Breast epithelium (tissue), 4 donors: ENCODE measurements at places on chromosomes 13 and 19. TPM values are rescaled to one million over a fixed set of nuclear protein-coding genes. Genes with fewer than 3 reads are reported as not detected.

DNA sequence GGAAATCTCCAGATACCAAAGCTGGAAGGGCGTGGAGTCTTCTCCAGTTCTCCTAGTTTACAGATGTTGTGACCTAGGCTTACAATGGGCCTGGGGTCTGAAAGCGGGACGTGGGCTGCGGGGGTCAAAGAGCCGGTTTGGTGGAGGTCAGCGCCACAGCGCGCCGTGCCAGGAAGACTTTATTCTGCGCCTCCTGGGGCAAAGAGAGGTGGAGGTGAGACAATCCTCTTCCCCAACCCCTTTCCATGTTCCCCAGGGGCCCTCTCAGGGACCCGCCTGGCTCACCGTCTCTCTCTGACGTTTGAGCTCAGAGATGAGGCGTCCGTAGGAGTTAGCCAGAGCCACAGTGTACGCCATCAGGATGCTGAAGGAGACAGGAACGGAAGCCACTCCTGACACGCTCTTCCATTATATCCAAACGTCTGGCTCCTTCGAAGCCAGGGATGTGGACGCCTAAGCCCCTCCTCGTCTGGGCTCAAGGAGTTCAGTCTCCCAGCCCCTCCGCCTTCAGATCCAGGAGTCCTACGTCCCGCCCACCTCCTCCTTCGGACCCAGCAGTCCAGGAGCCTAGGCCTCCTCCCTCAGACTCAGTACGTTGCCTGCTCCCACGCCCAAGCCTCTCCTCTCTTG lies 776 bp upstream of the LENG1 start:
- no peak for DNase-seq

DNA sequence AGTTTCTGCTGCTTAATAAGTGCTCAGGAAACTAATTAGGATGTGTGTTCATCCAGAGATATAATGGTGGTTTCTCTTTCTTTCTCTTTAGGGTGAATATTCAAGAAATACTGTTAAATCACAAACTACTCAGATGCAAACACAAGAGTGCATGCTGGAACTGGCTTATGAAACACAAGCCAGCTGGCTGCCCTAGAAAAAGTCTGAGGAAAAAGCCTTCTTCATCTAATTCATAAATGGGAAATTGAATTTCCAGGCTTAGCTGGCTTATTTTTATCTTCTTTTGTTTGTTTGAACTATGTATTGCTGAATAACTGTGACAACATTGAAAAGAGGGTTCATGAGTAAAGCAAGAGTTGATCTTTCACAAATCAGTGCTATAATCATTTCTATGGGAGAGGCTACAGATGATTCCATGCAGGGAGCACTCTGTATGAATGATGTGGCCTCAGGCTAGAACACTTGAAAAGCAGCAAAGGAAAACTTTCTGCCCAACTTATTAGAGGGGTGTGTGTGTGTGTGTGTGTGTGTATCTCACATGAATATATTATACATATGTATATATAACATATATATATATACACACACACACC lies 69.8 kb upstream of the SCEL start:
- DNase-seq: no peak

GRCh38 chr13:84983321-84983720 lies 815.9 kb downstream of the SLITRK6 start:
- no peak for DNase-seq

GRCh38 chr13:80313668-80314256 lies 27.2 kb downstream of the SPRY2 start:
- DNase-seq: no peak

DNA sequence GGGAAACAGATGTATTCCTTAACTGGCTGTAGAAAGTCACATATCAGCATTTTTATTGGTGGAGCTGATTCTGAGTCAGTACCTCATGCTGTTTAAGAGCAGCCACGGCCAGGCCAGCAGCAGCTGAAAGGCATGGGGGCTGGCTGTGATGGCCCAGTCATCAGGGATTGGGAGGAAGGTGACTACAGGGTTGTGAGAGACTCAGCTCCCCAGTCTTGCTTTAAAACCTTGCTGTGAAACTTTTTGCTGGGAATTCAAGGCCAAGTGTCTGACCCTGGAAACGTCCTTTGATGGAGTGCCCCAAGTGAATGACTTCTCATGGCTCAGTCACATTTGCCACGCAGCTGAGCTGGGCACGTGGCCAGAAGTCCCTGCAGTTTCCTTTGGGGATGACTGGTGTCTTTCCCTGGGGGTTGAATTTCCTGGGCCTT lies 39.1 kb upstream of the RNF113B start:
- DNase-seq: no peak

The NLRP7 gene
- total RNA-seq: not detected

The FCHO1 gene
- 1.6 TPM for total RNA-seq

The CYP2A13 gene
- total RNA-seq: not detected

The PLPPR3 gene
- total RNA-seq: 6.9 TPM

The ATXN8OS gene
- not detected for total RNA-seq
